ENCODE measurements at places on chromosomes 4 and X. TPM values are rescaled to one million over a fixed set of nuclear protein-coding genes. Genes with fewer than 3 reads are reported as not detected.

Gene SLITRK4
- total RNA-seq = 6.2 TPM

Gene GAGE12J
- total RNA-seq = not detected

Gene KLKB1
- 0.66 TPM for total RNA-seq

Gene ANOS1
- 11.7 TPM for total RNA-seq

Gene PORCN
- total RNA-seq = 9.7 TPM

Gene DGKK
- not detected for total RNA-seq

Gene MAGEA2
- not detected for total RNA-seq

Gene DTHD1
- not detected for total RNA-seq

Gene ITIH6
- not detected for total RNA-seq

Gene PPP4R3C
- not detected for total RNA-seq

Gene NXF2
- not detected for total RNA-seq

Gene DKK2
- 3.4 TPM for total RNA-seq

Gene SYN1
- total RNA-seq = not detected

Gene TCEAL9
- total RNA-seq = 38.8 TPM

Gene EPGN
- total RNA-seq = not detected

Gene CT55
- not detected for total RNA-seq

Gene PCDH19
- total RNA-seq = 3.5 TPM

Gene DMRTC1
- not detected for total RNA-seq

Gene COL25A1
- 9.0 TPM for total RNA-seq

Gene ZNF674
- total RNA-seq = 3.9 TPM

Gene GAGE13
- total RNA-seq = not detected

Gene MAGEE1
- 1.1 TPM for total RNA-seq

Gene ATP1B4
- not detected for total RNA-seq

Gene ZNF157
- not detected for total RNA-seq

Gene XKRX
- total RNA-seq = not detected

Gene PARM1
- total RNA-seq = 41.4 TPM

Gene EBP
- total RNA-seq = 20.2 TPM

Gene CFI
- 18.9 TPM for total RNA-seq

Gene FAM53A
- total RNA-seq = 5.9 TPM

Gene CLGN
- total RNA-seq = not detected

Gene XG
- total RNA-seq = 17.1 TPM

Gene MTMR8
- total RNA-seq = 0.88 TPM

Gene GPR82
- total RNA-seq = 0.22 TPM

Gene SSX3
- total RNA-seq = not detected

Gene RIBC1
- total RNA-seq = not detected

Gene WDR1
- 81.9 TPM for total RNA-seq

Gene AIFM1
- total RNA-seq = 22.3 TPM

Measured in subcutaneous adipose tissue (tissue), 4 donors.